Epithelial cell of prostate (primary cell): ENCODE measurements at places on chromosomes 4 and X.

DNA sequence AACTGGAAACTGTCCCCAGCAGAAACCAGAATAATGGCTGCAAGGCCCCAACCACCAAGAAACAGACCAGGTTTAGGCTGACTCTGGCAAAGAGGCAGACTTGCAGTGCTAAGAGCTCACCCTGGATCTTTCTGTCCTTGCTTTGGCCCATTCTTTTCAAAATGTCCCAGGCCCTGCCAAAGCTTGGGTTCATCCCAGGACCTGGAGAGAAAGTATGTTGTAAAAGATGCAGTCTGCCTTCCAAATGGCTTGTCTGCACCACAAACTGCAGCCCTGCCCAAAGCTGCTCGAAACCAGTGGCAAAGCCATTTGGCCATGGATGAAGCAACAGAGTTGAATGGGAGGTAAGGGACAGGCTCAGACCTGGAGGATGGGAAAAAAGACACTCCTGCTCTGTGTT is 38.0 kb upstream of the LNX1 start:
- DNase-seq, result no peak

DNA sequence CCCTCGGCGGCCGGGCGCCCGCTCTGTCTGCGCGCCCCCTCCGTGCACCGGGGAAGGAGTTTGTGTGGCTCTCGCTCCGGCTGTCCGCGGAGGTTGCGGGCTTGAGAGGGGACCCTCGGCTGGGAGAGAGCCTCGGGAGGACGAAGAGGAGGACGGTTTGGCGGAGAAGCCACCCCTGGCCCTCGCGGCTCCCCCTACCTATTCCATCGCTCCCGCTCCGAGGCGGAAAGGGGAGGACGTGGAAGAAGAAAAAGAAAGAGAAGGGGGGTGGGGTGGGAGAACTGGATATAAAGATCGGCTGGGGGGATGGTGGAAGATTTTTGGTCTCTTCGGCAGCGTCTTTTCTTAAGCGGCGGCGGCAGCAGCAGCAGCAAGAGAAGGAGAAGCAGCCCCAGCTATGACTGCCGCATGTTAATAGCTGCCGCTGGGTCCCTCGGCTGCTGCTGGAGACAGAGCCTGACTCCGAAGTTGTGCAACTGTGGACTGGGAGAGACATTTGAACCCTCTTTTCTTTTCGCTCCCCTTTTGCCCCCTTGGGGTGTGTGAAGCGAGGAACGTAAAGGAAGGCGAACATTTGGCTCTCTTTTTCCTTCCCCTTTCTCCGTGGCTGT is 895 bp downstream of the ADGRL3 start:
- no peak for DNase-seq

DNA sequence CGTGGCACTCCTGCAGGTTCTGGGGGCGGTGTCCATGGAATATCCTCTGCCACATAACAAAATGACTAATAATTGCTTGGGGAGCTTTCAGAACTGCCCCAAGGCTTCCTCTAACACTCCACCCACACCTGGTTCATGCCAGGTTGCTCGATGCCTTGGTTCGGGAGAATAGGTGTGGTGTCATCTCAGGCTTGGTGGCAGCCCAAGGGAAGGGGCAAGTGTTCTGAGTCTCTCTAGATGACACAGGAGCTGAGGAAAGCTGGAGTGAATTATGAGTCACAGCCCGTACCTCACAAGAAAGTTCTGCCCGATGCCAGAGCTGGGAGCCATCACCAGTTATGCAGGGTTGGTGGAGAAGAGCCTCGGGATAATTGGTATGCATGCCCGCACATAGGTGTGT is 14.7 kb downstream of the FTSJ1 start:
- no peak for DNase-seq

DNA sequence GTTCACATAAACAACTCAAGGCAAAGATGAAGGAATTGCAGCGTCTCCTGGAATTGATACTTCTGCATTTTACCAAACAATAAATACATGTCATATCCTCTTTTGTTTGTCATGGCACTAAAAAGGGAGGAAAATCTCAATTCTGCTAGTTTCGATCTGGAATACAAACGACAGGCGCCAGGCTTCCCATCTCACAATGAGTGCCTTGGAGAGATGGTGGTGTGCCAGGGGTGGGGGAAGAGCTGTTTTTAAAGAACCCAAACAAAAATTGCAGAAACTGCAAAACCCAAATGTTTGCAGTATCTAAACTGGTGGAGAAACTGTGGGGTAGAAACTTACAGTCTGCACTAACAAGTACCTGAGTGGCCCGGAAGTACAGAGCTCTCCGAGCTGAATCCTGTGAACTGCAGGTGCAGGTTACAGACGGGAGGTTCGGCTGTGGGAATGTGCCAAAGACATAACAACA is 53.0 kb upstream of the KLF3 start:
- DNase-seq, result no peak

DNA sequence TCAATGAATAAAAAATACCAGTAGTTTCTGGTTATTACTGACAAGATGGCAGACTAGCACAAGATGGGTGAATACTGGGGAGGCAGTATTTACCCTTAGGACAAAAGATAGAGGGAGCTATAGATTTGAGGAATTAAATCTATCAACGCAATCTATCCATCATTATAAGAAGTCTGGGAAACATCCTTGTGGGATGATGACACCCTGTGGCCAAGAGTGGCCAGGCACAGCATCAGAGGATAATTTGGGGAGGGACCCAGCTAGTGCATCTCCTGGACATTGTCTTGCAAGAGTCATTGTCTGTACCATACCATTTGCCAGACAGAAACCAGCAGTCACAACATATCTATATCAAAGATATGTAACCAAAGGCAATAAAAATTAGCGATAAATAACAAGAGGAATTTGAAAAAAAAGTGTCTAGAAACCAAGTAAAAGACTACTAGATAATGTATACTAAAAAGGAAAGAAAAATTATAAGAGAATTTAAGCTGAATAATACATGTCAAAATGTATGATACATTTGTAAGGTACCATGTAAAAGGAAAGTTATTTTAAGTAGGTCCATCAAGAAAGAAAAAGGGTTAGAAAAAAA is 22.9 kb downstream of the KCTD8 start:
- no peak for DNase-seq

- DNase-seq, result no peak
Measured at GRCh38 chr4:153509724-153510123, 43.6 kb downstream of the TMEM131L start.

DNA sequence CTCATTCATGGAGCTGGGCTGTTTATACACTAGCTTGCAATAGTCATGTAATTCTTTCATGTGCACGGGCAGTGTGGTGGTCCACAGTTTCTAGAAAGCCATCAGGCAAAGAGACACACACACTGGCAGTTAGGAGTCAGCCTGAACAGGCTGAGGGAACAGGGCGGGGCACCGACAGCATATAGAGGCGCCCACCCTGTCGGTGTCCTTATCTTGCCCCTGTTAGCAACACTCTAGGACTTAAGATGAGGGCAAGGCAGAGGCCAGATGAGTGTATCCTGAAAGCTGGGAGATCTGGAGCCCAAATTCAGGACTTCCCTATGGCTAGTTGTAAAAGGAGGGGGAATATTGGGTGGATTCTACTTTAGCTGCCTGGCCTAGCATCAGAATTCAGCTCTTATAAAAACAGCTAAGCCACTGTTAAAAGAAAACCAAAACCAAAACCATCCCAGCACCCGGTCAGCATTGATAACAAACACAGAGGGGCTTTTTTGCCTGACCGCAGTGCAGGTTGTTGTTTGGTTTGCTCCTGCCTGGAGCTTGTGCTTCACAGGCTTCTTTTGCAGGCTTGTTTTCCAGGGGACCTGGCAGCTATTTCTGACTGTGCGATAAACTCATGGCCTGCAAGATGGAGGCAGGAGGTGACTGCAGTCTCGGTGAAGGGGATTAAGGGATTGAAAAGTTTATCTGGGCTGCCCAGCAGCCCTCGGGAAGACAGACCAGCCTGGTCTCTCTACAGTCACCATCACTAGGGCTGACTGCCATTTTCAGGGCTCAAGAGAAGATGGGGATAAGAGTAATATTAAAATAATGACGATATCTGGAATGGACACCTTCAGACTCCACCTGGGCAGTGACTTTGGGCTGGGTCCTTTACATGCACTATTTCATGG is 638.9 kb downstream of the MID1IP1 start:
- DNase-seq, result no peak

DNA sequence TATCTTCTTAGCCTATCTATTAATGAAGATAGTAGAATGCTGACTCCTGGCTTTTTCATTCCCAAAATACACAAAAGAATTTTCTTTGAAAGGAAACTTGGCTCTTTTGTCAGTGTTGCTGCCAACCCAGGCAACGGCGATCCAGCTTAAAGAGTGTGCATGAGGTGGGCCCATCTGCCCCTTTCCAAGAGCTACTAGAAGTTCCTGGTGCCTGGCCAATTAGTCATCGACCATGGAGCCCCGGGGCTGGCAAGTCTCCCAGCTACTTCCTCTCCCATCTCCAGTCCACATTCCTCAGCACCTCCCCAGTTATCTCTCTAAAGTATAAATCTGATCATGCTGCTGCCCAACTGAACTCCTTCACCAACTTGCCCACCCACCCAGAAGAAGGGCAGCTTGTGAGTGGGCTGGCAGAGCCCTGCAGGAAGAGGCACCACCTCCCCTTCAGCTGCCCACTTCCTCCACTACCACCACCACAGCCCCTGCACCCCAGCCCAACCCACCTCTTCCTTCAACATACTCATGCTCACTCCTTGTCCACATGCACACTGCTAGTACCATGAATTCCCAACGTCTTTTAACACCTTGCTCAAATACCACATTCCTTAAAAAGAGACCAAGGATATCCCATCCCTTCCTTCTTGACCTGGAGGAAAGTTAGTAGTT is 158.2 kb upstream of the MAP3K15 start:
- DNase-seq, result no peak

DNA sequence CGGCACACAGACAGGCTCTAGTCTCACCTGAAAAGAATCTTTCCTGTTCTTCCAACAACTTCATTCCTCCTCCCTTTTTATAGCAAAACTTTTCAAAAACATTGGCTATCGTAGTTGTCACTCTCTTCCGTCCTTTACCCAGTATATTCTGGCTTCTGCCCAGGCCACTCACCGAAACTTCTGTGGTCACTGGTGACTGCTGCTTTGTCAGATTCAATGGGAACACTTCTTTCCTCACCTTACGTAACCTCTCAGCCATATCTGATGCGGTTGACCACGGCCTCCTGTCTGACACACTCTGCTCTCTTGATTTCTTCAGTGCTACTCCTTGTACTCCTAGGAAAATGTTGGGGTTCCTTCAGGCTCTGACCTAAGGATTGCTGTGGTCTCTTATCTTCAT is 9.2 kb upstream of the RNF150 start:
- DNase-seq, result no peak

GRCh38 chrX:830532-830931 is 199.9 kb downstream of the SHOX start:
- DNase-seq, result no peak
